ENCODE measurements at places on chromosomes 5 and 9.

DNA sequence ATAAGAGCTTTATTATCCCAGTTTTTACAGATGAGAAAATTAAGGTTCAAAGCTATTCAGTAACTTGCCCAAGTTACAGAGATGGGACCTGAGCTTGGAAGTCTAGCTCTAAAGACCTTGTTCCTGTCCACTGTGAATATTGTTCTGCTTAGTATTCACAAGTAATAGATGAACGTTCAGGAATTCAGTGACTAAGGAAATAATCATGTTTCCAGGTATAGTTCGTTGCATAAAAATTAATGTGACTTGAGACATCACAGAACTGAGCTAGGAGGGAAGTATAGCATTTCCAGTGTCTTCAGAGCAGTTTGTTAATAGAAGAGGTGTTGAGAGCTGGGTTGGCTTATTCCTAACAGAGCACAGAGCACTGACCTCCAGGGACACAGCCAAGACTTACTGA, 136.1 kb downstream of the FGF1 start:
- DNase-seq, result no peak

DNA sequence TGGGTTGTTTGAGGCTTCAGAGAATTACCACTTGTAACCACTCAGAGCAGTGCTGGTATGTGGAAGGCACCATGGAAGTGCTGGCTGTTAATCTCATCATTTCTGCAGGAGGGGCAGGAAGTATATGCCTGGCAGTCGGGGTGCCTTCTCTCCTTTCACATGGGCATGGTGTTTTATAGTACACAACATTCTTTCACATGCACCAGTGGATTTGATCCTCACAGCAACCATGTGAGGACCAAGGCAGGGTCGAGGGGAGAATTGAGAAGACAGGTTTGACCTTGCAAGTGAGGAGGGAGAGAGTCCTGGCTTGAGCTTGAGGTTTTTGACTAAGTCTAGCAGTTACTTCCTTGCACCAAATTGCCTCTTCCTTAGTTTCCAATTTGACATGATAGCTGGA, 38.0 kb upstream of the TRPC7 start:
- DNase-seq, result no peak

GRCh38 chr9:101569741-101570501, 24.8 kb downstream of the PPP3R2 start:
- no peak for DNase-seq

DNA sequence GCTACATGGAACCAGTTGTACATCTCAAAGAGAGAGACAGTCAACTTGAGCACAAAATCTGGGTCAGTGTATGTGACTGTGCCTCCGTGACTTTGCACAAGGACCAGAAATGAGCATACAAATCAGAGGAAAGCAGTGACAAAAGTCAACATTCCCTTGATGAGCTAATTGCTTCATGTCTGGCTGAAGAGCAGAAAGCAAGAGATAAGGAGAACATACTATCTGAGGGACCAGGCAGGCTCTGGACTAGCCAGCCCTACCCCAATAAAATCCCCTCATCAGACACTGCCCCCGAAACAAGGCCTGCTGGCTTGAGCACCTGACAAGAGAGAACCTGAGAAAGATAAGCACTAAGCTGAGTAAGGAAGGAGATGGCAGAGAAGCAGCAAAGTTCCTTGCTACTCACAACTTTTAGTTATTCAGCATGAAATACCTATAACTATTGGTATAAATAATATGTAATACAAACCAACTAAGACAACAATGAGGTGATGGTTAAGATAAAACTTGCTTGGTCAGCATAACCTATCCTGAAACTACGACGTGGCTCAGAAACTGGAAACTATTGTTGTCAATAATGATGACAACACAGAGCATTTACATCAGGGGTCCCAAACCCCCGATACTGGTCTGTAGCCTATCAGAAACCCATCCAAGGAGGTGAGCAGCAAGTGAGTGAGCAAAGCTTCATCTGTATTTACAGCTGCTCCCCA, 9.5 kb downstream of the SIL1 start:
- DNase-seq, result no peak

DNA sequence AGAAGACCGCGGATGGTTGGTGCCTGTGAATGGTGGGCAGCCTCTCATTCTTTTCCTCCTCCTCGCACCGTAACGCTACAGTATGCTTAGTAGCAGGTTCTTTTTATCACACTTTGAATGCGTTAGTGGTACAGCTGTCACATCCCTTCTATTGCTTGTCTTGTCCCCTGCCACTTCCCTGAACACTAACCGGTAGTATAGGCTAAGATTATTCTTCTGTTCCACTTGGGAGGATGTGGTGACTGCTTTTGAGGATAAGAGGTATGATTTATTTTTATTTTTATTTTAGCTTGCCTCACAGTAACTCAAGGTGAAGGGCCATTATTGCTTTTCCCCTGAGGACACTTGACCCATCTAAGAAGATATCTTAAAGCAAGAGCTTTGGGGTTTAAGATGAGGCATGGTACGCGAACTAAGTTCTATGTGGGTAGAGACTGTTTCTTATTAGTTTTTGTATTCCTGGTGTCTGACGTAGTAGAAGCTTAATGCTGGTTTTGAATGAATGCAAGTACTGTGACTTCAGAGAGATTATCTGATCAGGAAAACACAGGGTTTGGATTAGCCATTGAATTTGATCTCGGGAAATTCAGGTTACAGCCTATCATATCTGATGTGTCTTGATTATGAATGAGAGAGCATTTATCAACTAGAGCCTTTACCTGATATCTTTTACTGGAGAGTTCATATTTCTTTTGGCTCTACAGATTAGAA, 951 bp downstream of the UNC13B start:
- no peak for DNase-seq

GRCh38 chr5:675871-676698, 17.1 kb downstream of the TPPP start:
- no peak for DNase-seq

DNA sequence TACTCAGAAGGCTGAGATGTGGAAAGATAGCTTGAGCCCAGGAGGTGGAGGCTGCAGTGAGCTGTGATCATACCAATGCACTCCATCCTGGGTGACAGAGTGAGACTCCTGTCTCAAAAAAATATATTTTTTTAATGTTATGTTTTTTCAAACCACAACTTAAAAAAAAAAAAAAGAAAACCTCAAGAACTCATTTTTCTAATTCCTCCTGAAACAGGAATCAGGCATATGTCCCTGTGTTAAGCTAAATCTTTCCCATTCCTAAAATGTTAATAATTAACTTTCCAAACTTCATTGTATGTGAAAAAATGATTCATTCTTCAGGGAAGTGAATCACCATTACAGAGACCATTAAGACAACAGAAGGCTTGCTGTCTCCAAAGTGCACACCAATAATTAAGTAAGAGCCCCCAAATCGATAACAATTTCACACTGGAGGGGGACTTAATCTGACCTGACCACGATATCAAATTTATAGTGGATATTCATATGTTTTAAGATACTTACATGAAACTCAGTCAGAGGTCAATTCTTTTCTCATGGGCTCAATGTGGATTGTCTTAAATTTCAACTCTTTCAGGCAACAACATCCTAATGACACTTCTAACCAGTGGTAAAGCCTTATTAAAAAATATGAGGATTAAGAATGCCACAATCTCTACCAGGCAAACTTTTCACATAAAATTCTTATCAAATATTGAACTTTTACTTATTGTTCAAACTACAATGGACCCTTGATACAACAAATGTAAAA, 5.2 kb downstream of the CEMIP2 start:
- DNase-seq, result no peak

GRCh38 chr9:86186696-86187095, 72.8 kb downstream of the C9orf153 start:
- DNase-seq, result no peak

- DNase-seq, result peak; percentile 10
These were observed 11.8 kb upstream of the ACTBL2 start for GRCh38 chr5:57494104-57495098.

DNA sequence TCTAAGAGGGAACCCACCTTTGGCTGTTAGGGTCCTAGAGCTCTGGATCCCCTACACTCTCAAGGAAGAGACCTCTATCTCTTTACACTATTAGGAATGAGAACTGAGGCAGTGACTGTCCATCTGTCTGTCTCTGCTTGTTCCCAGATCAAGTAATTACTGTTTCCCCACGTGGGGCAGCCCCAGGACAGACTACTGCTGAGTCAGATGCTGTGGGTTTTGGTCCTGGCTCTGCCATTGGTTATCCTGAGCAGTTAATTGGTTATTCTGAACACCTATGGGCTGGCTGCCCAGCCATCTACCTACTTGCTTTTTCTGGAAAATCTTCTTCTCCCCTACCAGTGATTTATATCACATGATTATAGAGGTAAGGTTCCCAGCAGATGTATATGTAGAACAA, 33.3 kb downstream of the FBXO10 start:
- no peak for DNase-seq

Data from SIG-M5 (cell line).